ENCODE measurements at places on chromosomes 6 and 20.
A peak's percentile ranks its signal among the peaks of the same experiment; 100 is the strongest.

DNA sequence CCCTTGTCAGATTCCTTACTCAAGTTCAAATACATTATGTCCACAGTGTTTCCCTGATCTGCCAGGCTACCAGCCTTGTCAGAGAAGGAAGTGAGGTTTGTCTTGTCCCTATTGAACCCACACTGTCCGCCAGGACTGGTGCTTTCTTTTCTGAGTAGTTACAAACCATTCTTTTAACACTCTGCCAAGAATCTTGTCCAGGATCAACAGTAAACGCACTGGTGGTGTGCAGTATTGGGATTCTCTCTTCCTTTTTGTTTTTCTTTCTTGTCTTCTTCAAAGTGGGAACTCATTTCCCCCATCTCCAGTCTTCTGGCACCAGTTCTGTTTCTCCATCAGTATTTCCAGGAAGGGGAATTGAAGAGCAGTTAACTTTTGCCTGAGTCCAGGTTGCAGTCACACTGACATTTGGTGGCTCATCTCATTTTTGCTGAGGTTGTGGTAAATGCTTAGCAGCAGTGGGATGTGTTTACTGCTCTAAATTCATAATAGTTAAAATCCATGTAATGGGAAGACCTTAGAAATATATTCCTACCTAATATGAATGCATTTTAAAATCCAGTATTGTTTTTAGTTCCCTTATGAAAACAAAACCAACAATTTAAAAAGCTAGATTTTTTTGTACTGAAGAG is 295.3 kb downstream of the PRL start:
- no peak for DNase-seq

- no peak for DNase-seq
Observed at GRCh38 chr6:169328112-169328801, 74.6 kb upstream of the THBS2 start.

DNA sequence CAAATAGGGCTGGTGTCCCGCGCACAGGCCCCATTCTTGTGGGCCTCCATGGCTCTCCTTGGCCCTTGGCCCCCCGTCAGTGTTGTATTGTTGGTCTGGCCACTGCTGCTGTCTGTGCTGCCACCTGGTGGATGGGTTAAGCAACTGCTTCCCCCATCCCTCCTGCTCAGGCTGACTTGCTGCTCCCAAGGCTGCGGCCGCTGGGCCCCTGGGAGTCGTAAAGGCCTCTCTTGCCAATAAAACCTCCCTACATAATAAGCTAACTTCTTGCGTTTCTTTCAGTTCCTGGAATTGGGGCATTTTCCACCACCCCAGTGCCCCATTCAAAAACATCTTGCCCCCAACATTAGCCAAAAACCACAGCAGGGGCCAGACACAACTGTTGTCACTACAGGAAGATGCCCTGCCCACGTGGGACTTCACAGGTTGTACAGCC is 27.1 kb downstream of the CD83 start:
- DNase-seq, result peak; percentile 65

GRCh38 chr6:53862662-53863462 is 68.1 kb downstream of the LRRC1 start:
- DNase-seq, result no peak

DNA sequence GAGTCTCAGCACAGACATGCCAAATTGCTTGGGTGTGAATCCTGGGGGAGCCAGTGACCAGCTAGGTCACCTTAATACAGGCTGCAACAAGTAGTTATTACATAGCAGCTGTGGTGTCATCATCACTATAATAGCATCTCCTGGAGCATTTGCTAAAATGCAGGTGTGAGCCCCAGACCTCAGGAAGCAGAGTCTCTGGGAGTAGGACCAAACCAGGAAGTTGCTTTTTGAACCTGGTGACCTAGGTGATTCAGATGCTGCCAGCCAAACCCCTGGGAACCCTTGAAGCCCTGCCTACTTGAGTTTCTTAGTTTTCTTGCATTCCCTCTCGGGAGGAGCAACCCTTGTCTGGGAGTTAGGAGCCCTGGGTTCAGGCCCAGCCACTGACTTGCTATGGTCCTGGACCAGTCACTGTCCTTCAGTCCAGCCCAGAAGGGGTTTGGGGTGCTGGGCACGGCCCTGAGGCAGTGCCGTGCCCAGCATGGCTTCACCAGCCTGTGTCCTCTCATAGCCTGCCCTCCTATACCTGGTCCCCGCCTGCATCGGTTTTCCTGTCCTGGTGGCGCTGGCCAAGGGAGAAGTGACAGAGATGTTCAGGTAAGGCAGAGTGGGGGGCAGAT is 39.3 kb upstream of the ID1 start:
- no peak for DNase-seq

DNA sequence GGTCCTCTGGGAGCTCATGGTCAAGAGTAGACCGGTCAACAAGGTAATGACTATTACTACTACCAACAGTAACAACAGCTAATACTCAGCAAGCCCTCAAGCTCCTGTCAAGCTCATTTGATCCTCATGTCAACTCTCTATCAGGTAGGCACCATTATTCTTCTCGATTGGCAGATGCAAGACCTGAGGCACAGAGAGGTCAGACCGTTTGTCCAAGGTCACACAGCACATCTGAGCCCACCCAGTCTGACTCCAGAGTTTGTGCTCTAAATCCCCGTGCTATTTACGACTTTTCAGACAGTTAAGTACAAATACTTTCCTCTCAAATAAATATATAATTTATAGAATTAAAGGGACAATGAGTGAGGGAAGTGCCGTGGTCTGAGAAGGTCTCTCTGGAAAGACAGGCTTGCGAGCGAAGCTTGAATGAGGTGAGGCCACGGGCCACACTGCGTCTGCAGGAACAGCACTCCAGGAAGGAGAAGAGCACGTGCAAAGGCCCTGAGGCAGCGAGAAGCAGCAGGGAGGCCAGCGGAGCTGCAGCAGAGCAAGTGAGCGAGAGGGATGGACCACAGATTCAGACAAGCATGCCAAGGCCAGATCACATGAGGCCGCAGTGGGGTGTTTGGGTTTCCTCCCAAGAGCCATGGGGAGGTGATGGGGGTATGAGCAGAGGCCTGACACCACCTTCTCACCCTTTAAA is 117.3 kb downstream of the PREX1 start:
- DNase-seq, result no peak

DNA sequence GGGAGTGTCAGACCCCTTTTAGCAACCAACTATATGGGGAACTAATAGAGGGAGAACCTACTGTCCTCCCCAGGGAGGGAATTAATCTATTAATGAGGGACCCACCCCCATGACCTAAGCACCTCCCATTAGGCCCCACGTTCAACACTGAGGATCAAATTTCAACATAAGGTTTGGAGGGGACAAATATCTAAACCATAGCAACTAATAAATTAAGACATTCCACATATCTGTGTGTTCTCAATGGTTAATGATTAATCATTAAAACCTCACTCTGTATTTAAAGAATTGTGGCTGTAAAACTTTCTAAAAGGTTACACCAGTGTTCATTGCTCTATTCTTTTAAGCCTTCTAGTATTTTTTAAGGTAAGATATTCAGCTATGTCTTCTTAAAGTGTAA is 500.4 kb upstream of the SULF2 start:
- no peak for DNase-seq

GRCh38 chr20:16263582-16263981 is 309.7 kb downstream of the KIF16B start:
- no peak for DNase-seq
